ENCODE measurements at places on chromosomes 3 and 15.

DNA sequence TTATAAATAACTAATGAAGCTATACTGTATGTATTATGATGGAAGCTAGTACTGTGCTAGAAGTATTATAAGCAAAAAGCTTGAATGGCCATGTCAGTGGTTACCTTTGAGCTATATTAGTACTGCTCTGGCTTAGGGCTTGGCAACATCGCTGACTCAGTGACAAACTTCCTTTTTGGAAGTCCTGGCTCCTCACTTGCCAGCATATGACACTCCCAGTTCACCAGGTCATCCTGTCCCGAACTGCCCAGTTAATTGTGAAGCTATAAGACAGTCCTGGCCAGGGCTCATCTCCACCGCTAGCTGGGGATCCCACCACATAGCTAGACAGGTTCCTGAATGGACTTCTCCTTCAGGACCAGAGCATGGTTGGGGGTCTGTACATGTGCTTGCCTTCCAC, 31.9 kb downstream of the RAB8B start:
- DNase-seq: no peak

GRCh38 chr3:188706599-188706998, 465.2 kb upstream of the TPRG1 start:
- DNase-seq: no peak

DNA sequence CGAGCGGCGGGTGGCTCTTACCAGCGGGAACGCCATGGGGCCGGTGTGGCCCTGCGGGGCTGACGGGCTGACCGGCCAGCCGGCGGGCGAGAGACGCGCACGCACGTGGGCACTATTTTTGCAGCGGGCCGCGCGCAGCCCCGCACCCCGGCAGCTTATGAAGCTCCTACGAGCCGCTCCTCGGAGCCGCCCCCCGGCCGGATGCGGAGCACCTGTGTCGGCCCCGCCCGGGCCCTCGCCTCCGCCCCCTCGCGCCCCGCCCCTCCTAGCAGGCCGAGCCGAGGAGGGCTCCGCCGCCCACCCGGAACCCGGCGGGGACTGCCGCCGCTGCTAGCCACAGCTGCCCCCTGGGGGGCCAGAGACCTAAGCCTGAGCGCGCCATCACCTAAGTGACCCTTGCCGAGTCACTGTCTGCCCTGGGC, 683 bp upstream of the CPEB1 start:
- peak; percentile 12 for DNase-seq

DNA sequence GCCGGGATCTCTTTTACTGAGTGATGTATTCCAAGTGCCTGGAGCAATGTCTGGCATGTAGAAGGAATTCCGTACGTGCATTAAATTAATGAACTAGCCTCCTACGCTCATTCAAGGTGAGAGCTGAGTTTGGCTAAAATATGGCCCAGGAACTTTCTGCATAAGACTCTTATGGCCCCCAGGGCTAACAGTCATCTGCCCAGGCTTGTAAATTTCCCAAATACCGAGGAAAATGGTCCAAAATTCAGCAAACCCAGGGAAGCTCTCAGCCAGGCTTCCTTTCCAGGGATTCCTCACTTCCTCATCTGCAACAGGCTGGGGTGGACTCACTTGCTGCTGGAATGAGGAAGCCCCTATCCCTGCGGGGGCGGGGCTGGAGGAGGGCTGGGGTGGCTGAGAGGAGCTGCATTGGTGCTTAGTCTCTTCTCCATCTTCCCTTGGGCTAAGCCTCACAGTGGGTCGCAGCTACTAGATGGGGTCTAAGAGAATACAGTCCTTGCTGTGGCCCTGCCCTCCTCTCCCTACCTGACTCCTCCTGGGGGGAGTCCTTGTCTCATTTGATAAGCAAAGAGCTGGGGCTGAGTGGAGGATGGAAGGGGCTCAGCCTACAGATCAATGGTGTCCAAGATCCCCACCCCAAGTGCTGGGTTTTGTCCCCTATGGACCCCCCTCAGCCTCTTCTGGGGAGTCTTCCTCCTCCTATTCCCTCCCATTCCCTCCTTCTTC, 28.5 kb upstream of the APOD start:
- no peak for DNase-seq

GRCh38 chr15:78565097-78565950, at the start of gene CHRNA5:
CHRNA5 (plus strand) TSS chr15:78565520; CDS start chr15:78565720, 200 bp downstream.
- DNase-seq: peak; percentile 82

- no peak for DNase-seq
Observed at GRCh38 chr15:70264738-70265465, 167.2 kb upstream of the TLE3 start.

DNA sequence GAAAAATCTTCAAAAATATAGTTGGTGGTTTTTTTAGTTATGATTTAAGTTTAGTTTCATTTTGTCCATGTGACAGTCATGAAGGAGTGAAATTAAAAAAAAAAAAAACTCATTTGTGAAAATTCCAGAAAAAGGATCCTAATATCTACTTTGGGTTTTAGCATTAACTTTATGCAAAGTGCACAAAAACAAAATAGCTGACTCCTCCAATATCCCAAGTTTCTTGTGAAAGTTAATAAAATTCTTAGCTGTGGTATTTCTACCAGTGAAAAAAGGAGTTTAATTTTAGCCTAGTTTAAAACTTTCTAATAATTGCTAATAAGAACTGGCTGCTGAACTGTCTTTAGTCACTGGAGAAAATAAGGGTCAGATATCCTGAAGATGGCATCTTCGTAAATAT, 40.8 kb upstream of the RASA2 start:
- DNase-seq: no peak

- DNase-seq: no peak
Observed at GRCh38 chr3:10533737-10534023, 28.3 kb upstream of the ATP2B2 start.

GRCh38 chr3:146968204-146968651, 363.1 kb upstream of the PLSCR5 start:
- DNase-seq: no peak

DNA sequence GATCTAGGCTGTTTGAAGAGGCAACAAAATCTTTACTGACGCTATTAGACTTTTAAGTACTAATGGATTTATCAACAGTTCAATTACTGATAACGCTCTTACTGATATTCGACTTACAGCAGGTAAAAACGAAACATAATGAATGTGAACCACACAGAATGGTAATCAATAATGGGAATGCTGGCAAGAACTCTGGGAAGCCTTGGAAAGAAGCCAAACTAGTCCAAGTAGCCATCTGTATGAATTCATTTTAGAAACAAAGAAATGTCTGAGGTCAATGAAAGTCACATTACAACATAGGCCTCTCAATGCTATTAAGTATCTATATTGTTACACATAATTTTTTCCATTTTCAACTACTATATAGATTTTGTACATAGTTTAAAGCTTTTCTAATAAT, 130.0 kb downstream of the DMXL2 start:
- DNase-seq: no peak

DNA sequence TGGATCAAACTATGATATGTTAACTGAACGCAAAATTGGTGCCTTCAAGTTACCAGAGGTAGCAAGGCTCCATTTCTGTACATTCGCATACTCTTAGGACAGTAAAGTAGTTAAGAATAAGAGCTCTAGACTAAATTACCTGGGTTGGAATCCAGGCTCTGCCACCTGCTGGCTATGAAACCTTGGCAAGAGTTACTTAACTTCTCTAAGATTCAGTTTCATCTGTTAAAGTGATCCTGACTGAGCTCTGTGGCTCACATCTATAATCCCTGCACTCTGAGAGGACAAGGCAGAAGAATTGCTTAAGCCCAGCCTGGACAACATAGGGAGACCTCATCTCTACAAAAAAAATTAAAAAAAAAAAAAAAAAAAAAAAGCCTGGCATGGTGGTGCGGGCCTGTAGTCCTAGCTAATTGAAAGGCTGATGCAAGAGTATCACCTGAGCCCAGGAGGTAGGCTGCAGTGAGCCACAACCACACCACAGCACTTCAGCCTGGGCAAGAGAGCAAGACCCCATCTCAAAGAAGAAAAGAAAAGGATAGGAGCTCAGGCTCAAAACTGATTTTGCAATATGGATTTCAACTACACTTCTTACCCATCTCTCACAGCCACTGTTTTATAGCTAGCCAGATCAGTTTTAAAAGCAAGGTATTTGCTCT, 21.3 kb downstream of the GSK3B start:
- no peak for DNase-seq

DNA sequence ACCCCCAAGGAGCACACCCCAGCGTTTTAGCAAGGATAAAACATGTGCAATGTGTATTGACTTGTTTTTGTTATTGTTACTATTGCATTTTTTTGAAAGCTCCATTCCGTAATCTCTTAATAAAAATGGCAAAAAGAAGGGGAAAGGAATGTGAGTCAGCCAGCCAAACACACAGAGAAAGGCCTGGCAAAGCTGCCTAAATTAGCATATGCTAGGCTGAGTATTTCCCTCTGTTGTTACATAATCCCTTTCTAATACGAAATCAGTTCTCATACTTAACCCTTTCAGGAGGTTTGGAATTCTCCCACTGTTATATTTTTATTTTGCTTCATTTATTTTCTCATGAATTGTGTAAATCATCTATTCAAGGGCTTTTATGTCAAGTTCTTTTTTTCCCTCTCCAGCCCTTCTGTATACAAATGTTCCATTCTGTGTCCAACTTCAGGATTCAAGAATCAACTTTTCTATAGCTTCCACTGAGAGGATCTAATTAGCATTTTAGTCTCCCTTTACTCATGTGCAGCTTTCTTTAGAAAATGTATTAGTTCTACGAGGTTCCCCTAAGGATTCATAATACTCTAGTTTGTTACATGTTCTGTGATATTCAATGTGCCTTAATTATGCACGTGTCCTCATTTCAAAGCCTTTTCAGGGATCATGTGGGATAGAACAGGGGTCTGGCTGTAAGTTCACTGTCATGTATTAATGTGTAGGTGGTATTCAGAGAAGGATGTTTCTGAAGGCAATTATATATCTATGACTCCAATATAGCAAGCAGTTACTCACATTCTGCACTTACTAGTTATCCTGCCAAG, 9.2 kb downstream of the CADM2 start:
- no peak for DNase-seq

GRCh38 chr3:146884296-146884695, 279.1 kb upstream of the PLSCR5 start:
- no peak for DNase-seq

DNA sequence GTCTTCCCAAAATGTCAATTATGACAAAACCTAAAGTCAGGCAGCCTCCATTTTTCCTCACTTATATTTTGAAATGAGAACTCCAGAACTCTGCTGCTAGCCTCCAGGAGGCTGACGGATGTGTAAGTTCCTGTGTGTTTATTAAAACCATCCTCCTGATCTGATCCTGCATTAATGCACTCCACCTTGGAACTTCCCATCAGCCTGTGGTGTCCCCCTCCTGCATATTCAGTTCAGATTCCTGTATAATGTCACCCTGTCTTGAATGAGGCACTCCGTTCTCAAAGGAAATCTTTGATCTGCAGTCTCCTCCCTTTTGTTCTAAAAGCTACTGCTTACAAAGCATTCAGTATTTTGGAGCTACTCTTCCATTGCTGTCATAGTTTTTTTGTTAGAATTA, 318.2 kb upstream of the ONECUT1 start:
- no peak for DNase-seq

GRCh38 chr3:120459196-120459595, 8.4 kb upstream of the FSTL1 start:
- DNase-seq: no peak

DNA sequence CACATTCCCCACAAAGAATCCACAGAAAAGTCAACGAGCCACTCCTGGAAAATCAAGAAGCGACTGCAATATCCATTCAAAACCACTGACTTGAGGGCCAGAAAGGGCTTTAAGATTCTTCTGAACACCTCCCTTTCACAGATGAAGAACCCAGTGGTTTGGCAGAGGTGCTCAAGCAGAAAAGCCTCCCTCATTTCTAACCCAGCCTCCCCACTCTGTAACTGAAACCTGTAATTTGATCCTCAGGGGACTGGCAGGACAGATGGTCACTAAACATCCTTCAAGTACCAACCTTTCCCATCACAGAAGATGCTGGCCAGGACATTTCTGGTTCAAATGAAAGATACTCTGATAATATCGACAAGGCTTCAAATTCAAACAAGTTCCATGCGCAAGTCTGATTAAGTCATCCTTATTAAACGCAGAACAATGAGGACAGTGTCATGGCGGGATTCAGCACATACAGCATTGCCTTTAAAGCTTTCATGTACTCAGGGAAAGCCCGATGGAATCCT, 5.5 kb downstream of the SEMA5B start:
- no peak for DNase-seq

- DNase-seq: no peak
Observed at GRCh38 chr3:31934018-31934417, 47.0 kb downstream of the OSBPL10 start.

GRCh38 chr15:40100123-40100946, 8.3 kb downstream of the BMF start:
- no peak for DNase-seq

DNA sequence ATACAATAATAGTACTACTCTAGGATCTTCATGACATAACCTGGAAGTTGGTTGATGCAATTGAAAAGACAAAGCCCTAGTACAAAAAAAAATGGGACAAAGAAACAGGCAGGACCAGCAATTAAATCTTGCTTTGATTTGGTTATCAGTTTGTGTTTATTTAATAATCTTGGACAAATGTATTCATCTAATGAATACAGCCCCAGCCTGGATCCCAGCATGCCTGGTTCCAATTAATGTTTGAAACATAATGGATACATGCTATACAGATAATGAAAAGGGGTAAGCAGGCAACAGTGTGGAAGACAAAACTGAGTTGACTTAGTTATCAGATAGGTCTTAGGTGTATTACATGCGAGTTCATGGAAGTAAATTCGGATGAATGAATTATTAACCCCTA, 29.6 kb upstream of the SATB1 start:
- no peak for DNase-seq

- DNase-seq: no peak
Observed at GRCh38 chr15:80019168-80019745, 40.2 kb upstream of the ZFAND6 start.

DNA sequence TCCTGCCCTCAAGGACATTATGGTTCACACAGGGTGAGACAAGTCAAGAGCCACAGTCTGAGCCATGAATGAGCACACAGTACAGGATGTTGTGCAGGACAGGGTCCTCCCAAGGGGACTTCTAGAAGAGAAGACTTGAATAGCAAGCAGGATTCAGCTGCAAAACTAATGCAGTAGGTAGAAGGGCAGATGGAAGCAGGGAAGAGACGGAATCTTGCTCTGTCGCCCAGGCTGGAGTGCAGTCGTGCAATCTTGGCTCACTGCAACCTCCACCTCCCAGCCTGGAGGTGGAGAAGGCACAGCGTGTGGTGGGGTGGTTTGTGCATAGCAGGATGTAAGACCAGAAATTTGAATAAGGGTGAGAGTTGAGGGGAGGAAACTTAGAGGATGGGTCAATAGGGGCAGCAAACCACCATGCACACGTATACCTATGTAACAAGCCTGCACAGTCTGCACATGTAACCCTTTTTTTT, 8.0 kb downstream of the BCL2L10 start:
- DNase-seq: no peak

Data from CD4-positive, alpha-beta T cell treated with Interferon alpha-2 for 1 hour (primary cell).